ENCODE measurements at places on chromosomes 16 and 17.

DNA sequence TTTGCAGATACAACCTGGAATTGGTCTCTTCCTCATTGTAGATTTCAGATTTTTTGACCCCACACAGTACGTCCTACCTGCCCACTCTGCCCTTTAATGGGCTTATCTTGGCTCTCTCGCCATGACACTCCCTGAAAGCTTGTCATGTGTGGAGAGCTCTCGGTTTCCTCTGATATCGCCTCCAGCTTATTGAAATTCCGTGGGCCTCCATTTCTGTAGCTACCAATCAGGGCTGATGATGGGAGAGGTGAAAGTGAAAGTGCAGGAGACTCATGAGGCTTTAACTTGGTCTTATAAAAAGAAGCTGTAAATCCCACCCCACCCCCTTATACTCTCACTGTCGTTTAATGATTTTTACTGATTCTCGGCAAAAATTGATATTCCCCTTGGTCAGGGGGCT, 17.7 kb downstream of the HOXB1 start:
- no peak for DNase-seq

DNA sequence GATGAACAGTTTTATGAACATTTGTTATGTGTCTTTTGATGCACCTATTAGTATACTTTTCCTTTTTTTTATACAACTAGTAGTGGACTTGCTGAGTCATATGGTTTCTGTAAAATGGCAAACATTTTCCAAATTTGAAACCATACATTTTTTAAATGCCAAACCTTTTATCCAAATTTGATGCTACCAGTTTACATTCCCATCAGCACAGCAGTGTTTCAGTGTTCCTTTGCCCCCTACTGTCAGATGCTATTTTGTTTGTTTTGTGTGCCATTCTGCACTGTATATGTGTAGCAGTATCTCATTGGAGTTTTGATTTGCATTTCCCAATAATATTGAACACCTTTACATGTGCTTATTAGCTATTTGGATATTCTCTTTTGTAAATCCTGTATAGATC, 219.4 kb downstream of the TANC2 start:
- DNase-seq: no peak

DNA sequence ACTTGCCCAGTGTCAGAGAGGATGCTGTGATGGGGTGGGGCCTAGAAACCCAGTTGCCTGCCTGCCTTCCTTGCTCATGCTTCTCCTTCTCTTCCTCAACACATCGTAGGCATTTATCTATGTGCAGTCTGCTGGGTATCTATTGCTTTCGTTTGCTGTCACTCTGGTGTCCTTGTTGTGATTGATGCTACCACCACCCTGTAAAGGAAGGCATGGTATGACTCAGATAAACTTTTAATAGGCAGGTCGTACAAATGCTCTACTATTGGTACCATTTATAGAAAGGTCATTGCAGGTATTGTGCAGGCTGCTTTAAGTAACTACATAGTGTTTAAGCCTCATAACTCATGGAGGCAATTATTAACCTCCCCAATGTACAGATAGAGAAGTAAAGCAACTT, 368.9 kb downstream of the UTP18 start:
- DNase-seq: no peak

DNA sequence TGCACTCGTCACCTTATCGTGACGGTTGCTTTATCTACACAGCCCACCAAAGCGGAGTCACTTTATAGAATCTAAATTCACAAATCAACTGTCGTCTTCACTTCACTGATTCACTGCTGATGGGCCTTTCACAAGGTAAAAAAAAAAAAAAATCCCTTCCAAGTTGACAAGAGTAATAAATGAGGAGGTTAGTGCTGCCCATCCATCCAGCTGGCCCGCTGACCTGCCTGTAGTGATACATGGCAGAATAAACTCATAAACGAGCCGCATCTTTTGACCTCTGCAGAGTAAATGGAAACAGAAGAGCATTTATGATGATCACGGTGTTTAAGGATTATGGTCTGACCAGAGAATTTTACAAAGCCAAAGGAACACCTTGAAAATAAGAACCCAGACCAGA, 227.3 kb upstream of the IRX5 start:
- no peak for DNase-seq

GRCh38 chr17:45396496-45397205, 36.0 kb downstream of the ARHGAP27 start:
- DNase-seq: no peak

DNA sequence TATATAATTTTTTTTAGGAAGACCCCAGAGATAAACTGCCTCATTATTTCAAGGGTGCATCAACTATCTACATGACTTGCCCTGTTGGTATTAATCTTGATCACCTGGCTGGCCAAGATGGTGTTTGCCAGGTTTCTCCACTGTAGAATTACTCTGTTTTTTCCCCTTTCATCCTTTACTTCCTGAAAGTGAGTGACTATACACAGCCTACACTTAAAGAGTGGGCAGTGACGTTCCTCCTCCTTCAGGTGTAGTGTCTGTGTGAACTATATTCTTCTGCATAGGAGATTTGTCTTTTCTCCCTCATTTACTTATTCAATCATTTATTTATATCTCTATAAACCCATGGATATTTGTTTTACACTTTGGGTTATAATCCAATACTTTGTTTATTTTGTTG, 246.7 kb downstream of the IRF8 start:
- no peak for DNase-seq

DNA sequence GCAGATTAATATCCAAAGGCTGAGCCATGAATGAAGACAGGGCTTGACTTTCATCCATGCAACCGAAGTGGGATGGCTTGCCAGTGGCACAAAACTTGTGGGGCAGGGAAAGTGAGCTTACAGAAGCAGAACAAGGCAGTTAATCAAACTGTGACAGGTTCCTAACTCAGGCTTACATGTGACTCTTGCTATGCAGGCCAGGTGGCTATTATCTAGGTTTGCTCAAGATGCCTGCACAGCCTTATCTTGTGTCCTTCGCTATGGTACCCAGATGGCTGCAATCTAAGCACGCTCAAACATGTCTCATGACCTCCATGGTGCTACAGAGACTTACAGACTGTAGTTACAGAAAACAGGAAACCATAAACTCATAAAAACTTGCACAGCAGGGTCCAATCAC, 8.6 kb upstream of the DNAH9 start:
- no peak for DNase-seq

GRCh38 chr16:83968306-83968851, 335 bp downstream of the NECAB2 start:
- DNase-seq: no peak

DNA sequence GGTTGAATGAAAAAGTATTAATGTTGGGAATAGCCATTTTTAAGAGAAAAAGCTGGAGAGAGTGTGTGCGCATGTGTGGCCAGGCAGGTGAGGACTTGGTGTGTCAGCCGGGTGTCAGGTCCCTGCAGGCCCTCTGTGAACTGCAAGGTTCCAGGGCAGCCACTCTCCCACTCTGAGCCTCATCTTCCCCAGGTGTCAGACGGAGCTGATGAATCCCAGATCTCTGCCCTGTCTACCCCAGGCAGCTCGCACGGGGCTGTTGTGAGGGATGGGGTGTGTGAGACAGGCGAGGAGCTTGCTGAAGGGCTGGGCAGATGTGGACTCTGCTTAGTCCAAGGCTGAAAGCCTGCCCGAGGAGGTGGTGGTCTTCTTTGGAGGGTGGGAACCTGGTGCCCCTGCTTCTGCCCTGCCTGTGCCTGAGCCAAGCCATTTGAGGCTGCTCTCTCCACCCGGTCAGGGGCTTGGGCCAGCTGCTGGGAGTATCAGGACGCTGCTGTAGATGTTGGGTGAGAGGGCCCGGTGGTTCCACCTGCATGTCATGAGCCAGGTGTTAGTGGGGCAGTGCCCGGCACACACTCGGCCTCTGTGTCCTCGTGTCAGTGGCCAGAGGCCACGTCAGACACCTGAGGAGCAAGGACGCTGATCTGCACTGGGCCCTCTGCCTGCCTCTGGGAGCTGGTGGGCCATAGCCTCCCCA, 122.4 kb downstream of the RAB11FIP4 start:
- DNase-seq: no peak

DNA sequence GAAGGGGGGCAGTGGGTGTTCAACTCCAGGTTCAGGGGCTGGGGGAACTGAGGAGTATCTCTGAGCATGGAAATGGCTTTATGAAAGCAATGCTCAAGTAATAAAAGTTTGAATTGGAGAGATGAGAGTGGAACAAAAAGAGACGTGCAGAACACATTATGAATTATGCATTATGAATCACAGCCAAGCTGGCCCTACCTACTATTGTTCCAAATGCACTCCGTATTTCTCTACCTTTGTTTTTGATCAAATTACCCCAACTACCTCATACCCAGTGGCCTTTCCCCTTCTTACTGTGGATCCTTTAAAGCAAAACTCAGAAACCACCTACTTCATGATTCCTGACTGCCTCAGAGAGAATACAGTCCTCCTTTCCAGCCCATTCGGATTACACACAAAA, 38.1 kb downstream of the TEKT3 start:
- DNase-seq: no peak

- no peak for DNase-seq
Measured at GRCh38 chr16:67942200-67942509, 1.8 kb downstream of the LCAT start.

DNA sequence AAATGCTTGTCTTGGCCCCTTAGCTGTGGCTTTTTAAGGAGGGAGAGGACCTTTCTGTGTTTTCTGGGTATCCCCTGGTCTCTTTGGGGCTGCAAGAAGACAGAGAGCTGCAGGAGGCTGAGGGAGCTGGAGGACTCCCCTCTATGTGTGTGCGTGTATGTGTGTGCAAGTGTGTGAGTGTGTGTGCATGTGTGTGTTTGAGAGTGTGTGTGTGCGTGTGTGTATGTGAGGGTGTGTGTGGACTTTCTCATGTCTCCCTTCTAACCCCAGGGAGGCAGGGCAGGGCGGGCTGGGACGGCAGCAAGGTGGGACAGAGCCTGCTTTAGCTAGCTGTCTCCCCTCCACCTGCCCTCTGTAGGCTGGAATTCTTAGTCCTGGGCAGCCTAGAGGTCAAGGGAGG, 1.9 kb downstream of the PRSS54 start:
- no peak for DNase-seq

DNA sequence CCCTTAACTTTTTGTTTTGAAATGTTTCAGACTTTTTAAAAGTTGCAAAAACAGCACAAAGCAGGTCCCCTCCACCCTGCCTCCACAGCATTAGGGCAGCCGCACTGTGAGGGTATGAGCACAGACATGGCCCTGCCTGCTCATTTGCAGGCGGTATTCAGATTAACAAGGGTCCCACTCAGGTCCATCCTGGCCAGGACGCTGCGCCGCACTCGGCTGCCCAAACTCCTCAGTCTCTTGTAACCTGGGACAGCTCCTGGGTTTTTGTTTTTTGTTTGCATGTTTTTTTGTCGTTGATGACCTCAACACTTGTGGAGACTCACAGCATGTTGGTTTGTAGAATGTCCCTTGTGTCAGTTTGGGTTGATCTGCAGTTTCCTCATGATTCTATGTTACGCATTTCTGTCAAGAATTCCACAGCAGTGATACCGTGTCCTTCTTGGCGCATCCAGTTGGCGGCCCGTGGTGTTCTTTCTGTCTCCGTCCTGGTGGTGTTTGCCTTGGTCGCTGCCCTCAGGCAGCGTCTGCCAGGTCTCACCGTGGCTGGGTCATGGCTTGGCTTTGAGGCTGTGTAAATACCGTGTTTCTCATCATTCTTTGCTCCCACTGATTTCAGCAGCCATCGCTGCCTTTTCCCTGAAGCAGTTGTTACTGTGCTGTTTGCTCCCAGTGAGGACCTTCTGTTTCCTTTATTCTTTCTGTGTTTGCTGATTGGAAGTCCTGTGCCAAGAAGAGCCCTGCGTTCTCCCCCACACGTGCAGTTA, 18.5 kb downstream of the CRAMP1 start:
- no peak for DNase-seq

Measured in T-helper 17 cell (primary cell).